Glutamatergic neuron (in vitro differentiated cells): ENCODE measurements at places on chromosomes 5 and 9. TPM values are rescaled to one million over a fixed set of nuclear protein-coding genes. Genes with fewer than 3 reads are reported as not detected.

MYOT gene
- not detected for total RNA-seq

PHF24 gene
- total RNA-seq, result 3.1 TPM

FBP1 gene
- not detected for total RNA-seq

ODF2 gene
- 40.7 TPM for total RNA-seq

C9orf153 gene
- 0.27 TPM for total RNA-seq

GRCh38 chr5:108696951-108697715 lies 50.6 kb upstream of the FER start:
- no peak for DNase-seq

GRCh38 chr5:14441641-14442040 lies 140.0 kb upstream of the OTULINL start:
- no peak for DNase-seq

DNA sequence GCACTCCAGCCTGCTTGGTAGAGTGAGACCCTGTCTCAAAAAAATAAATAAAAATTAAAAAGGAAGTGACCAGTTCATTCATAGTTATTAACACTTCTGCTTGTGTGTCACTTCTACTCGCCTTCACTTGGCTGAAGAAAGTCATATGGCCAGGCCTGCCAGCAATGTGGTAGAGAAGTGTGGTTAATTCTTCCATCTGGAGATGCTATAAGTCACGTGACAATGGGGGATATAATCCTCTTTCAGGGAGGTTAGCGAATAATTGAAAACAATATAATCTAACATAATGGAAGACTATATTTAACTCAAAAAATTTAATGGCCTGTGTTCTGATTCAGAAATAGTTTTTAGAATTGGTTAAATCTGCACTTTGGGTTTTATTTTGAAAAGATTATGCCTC lies 305.6 kb downstream of the DOCK8 start:
- no peak for DNase-seq
